ENCODE measurements at places on chromosomes 16 and 17. TPM values are rescaled to one million over a fixed set of nuclear protein-coding genes. Genes with fewer than 3 reads are reported as not detected.

- H3K4me1 ChIP-seq: peaks cover 33% of the 10 kb centered on the region
- no peak overlapping the region for H3K4me3 ChIP-seq
- H3K27me3 ChIP-seq: no peaks in the 10 kb centered on the region
Observed at GRCh38 chr16:24748242-24748641, 18.8 kb downstream of the TNRC6A start.

Gene ITGB3
- not detected for total RNA-seq

Gene ABCC11
- total RNA-seq: not detected

Gene SPN
- total RNA-seq: 48.3 TPM

DNA sequence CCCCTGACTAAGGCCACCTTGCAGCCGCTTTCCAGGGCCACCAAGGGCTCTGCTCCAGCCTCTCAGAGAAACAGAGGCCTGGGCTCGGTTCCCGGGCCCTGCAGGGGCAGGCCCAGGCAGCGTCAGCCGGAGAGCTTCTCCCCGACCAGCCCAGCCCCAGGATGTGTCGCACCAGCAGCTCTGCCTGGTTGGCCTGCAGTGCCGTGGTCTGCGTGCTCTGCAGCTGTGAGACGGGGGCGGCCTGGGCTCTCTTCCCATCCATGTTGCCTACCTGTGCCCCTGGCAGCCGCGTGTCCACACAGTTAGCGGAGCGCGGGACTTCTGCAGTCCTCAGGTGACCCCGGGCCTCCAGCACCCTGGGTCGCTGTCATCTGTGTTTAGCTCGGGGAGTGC, 4.8 kb downstream of the IGFALS start:
- no peaks in the 10 kb centered on the region for H3K27me3 ChIP-seq
- DNase-seq: no peak
- peaks cover 38% of the 10 kb centered on the region for H3K36me3 ChIP-seq
- H3K27ac ChIP-seq: no peak overlapping the region
- no peak overlapping the region for H3K4me3 ChIP-seq
- H3K4me1 ChIP-seq: peaks cover 28% of the 10 kb centered on the region

All from CD4-positive, alpha-beta T cell (primary cell).